ENCODE measurements at places on chromosomes 1 and 21.

DNA sequence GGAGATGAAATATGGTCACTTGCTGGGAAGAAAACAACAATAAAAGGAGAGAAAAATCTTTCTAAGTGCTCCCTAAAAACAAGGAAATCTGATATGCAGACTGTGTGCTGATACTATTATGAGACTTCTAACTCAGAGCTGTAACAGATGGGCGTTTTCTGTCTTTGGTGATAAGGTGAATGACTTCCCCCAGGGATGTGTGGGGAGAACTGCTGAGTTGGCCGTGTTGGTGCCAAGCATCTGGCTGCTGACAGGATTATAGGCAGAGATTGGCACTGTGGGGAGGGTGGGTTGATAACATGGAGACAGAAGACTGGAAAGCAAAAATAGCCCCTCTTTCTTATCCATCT lies 438.5 kb upstream of the PLXNA2 start:
- DNase-seq: no peak

DNA sequence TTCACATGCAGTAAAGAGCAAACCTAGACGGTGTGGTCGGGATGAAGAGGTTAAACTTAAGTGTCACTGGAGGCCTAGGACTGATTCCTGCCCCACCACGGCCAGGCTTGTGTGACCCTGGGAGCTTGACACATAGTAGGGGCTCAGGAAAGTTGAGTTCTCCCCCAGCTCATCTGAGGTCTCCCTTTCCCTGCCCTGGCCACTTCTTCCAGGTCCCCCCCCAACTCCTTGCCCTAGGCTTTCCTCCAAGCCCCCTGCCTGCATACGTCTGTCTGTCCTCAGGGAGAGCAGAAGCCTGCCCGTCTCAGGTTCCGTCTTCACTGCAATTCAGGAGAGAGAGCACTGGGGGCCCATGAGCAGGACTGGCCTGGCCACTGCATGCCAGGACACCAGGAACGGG lies 225.8 kb downstream of the PTPRU start:
- DNase-seq: no peak

GRCh38 chr1:83918688-83919285 lies 80.1 kb downstream of the TTLL7 start:
- DNase-seq: no peak

- no peak for DNase-seq
Observed at GRCh38 chr1:238664139-238664538, 722.2 kb upstream of the CHRM3 start.

- no peak for DNase-seq
Observed at GRCh38 chr1:154730986-154731489, 123.1 kb upstream of the ADAR start.

GRCh38 chr1:162003061-162003829 lies 20.4 kb downstream of the OLFML2B start:
- DNase-seq: no peak

- no peak for DNase-seq
Observed at GRCh38 chr1:94106716-94107115, 14.2 kb downstream of the ABCA4 start.

DNA sequence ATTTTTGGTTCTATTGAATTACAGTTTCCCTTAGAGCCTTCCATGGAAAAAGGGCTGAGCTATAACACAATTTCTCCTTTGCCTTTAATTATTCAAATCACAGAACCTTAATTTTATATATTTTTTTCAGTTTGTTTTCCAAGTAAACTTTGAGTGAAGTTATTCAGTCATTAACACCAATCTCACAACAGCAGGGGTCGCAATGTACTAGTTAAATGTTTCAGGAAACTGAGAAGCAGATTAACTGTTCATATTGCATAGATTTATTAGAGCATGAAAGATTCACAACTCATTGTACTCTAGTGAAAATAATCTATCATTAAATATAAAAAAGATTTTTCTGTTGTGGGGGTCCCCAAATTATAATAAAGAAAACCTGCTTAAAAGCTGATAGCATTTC lies 64.1 kb downstream of the KIFAP3 start:
- no peak for DNase-seq

GRCh38 chr1:22749503-22749902 lies 38.9 kb downstream of the EPHB2 start:
- DNase-seq: no peak

GRCh38 chr1:218351391-218352074 lies 6.4 kb downstream of the TGFB2 start:
- peak; percentile 74 for DNase-seq
